ENCODE measurements at places on chromosomes 7 and 10. TPM values are rescaled to one million over a fixed set of nuclear protein-coding genes. Genes with fewer than 3 reads are reported as not detected.

Gene ATOH7
- total RNA-seq: under 0.01 TPM

Gene SLC26A5
- total RNA-seq: not detected

Gene AKR1C2
- total RNA-seq: 93.0 TPM

Gene ACTL6B
- total RNA-seq: not detected

Gene PTPRN2
- total RNA-seq: 0.37 TPM

Gene AKR1D1
- total RNA-seq: not detected

Gene SLC39A12
- not detected for total RNA-seq

Gene ATP6V0A4
- total RNA-seq: not detected

Gene RARRES2
- not detected for total RNA-seq

Gene PIP
- not detected for total RNA-seq

Gene VSIR
- 15.2 TPM for total RNA-seq

Gene KIAA1217
- total RNA-seq: 7.3 TPM

Gene PRTFDC1
- total RNA-seq: 7.0 TPM

Gene AGMO
- 1.8 TPM for total RNA-seq

Gene PITX3
- not detected for total RNA-seq

Gene ZNF736
- 11.8 TPM for total RNA-seq

Gene ENTPD7
- 8.5 TPM for total RNA-seq

Gene GBF1
- total RNA-seq: 47.7 TPM
